ENCODE measurements at places on chromosomes 6 and 20. TPM values are rescaled to one million over a fixed set of nuclear protein-coding genes. Genes with fewer than 3 reads are reported as not detected.

OR12D3 gene
- not detected for polyA plus RNA-seq

ZNF184 gene
- polyA plus RNA-seq: 3.8 TPM

GPSM3 gene
- 6.8 TPM for polyA plus RNA-seq

NKAPL gene
- 3.5 TPM for polyA plus RNA-seq

WFDC10B gene
- polyA plus RNA-seq: not detected

TMEM244 gene
- not detected for polyA plus RNA-seq

ERVFRD-1 gene
- not detected for polyA plus RNA-seq

- H3K4me3 ChIP-seq: no peak overlapping the region
- no peaks in the 10 kb centered on the region for H3K36me3 ChIP-seq
- peaks cover 43% of the 10 kb centered on the region for H3K27me3 ChIP-seq
These were observed 215.8 kb upstream of the FOXA2 start for GRCh38 chr20:22800129-22800528.

- H3K36me3 ChIP-seq: no peaks in the 10 kb centered on the region
- H3K4me1 ChIP-seq: peaks cover 40% of the 10 kb centered on the region
- no peak for DNase-seq
- no peaks in the 10 kb centered on the region for H3K27me3 ChIP-seq
- no peak overlapping the region for H3K4me3 ChIP-seq
- no peak overlapping the region for H3K27ac ChIP-seq
These were observed 66.0 kb upstream of the BTBD3 start for GRCh38 chr20:11851646-11852045.

DNA sequence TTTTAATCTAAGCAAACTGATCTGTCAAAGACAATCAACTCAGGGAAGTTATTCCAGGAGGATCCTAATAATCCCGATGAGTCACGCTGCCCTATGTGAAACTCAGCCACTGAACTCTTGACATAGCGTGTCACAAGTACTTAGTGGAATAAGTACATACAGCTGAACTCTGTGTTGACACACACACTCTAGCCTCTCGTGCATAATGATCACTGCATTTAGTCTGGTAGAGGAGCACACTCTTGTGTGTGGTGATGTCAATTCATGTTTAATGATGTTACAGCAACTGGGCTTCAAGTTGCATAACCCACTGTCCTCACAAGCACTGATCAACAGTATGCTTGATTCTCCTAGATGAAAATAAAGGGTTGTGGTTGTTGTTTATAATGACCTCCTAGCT is 148.3 kb downstream of the HACE1 start:
- peak; percentile 61 for DNase-seq
- 0 out of 2 replicates have a peak, but pooled peaks cover 6% of the 10 kb centered on the region for H3K36me3 ChIP-seq
- no peak overlapping the region for H3K27ac ChIP-seq
- H3K4me3 ChIP-seq: no peak overlapping the region

- DNase-seq: peak; percentile 91
- H3K4me3 ChIP-seq: peak overlapping the region; percentile 19
- peak overlapping the region; percentile 95 for H3K27ac ChIP-seq
- H3K36me3 ChIP-seq: no peaks in the 10 kb centered on the region
These were observed 12.8 kb upstream of the SASH1 start for GRCh38 chr6:148329596-148330381.

DNA sequence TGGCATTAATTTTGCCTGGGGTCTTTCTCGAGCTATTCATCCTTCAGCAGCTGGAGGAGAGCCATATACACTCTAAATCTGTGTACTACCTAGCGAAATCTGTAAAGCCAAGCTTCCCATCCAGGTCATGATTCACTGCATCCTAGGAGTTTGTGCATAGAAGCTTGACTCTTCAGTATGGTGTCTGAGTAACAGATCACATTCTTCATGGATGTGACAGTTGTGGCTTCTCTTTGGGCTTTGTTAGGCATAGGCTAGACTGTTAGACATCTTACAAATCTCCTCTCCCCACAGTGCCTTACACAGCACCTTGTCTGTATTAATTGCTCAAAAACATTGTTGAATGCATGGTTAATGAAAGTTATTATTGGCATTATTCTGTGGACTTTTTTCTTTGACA is 177.0 kb downstream of the EYA4 start:
- no peak overlapping the region for H3K27ac ChIP-seq
- H3K27me3 ChIP-seq: 0 out of 2 replicates have a peak, but pooled peaks cover 9% of the 10 kb centered on the region
- no peak for DNase-seq
- H3K4me3 ChIP-seq: no peak overlapping the region
- no peaks in the 10 kb centered on the region for H3K4me1 ChIP-seq

GRCh38 chr6:87806635-87807034 is 104.6 kb upstream of the AKIRIN2 start:
- no peak overlapping the region for H3K4me3 ChIP-seq
- H3K4me1 ChIP-seq: peaks cover 17% of the 10 kb centered on the region
- no peaks in the 10 kb centered on the region for H3K27me3 ChIP-seq

- no peak overlapping the region for H3K4me3 ChIP-seq
- H3K4me1 ChIP-seq: peaks cover 21% of the 10 kb centered on the region
- no peaks in the 10 kb centered on the region for H3K36me3 ChIP-seq
- H3K27ac ChIP-seq: no peak overlapping the region
- H3K27me3 ChIP-seq: no peaks in the 10 kb centered on the region
These were observed 56.4 kb downstream of the RIPOR2 start for GRCh38 chr6:24879351-24879750.

DNA sequence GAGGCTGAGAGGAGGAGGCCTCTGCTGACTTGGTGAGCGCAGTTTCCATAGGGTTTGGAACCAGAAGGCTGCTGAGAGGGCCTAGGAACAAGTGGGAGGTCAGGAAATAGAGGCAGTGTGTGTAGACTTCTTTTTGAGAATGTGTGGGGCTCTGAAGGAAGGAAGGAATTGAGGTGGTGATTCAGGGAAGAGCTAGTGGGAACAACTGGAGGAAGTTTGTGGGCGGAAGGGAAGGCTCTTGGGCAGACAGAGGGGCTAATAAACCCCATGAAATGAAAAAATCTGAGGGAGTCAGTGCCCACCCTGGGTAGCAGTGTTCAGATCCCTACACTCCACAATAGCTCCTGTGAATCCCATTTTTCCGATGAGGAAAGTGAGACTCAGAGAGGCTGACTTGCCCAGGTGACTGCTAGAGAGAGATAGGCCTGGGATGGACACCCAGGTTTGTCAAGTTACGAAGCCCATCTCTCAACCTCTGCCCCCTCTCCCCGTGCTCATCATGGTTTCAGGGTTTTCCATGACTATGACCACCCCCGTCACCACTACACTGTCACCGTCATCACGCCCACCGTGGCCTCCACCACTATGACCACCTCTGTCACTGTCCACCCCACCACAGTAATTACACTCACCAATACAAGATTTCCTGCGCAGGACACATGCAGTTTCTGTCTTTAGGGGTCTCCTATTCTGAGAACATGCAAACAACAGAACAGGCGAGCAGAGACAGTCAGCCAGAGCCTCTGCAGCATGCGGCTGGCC is 106.4 kb downstream of the MRPL14 start:
- no peaks in the 10 kb centered on the region for H3K27me3 ChIP-seq
- DNase-seq: no peak
- H3K27ac ChIP-seq: no peak overlapping the region
- H3K4me1 ChIP-seq: peaks cover 22% of the 10 kb centered on the region
- H3K4me3 ChIP-seq: no peak overlapping the region

DNA sequence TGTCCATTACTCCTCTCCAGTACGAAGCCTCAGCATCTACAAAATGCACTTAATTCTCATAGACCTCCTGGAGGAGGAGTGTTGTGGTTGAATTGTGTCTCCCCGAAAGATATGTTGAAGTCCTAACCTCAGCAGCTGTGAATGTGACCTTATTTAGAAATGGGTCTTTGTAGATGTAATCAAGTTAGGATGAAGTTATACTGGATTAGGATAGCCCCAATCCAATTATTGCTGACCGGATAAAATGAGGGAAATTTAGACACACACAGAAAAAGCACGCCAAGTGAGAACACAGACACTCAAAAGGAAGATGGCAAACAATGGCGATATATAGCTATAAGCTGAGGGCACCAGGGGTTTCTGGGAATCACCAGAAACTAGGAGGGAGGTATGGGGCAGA is 64.2 kb upstream of the FAM184A start:
- no peak overlapping the region for H3K4me3 ChIP-seq
- peaks cover 19% of the 10 kb centered on the region for H3K4me1 ChIP-seq
- H3K27me3 ChIP-seq: no peaks in the 10 kb centered on the region
- H3K27ac ChIP-seq: no peak overlapping the region
- no peaks in the 10 kb centered on the region for H3K36me3 ChIP-seq

DNA sequence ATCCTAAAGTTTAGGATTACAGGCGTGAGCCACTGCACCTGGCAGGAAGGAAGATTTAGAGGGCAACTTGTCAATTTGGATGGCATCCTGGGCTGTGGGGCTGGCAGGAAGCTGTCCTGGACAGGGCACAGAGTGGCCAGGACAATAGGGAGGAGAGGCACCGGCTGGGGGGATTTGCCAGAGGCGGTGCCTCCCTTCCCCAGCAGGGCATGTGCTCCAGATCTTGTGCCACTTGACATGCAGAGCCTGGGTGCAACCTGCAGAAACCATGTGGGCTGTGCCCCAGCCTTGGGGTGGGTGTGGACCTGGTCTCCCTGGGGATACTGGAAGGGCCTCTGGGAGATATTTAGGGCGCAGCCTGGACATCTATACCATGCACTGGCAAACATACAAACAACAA is 58.6 kb upstream of the EEF1A1 start:
- no peaks in the 10 kb centered on the region for H3K27me3 ChIP-seq
- peak overlapping the region; percentile 58 for H3K4me3 ChIP-seq
- DNase-seq: no peak
- H3K27ac ChIP-seq: peak overlapping the region; percentile 99
- H3K4me1 ChIP-seq: peaks cover 27% of the 10 kb centered on the region

DNA sequence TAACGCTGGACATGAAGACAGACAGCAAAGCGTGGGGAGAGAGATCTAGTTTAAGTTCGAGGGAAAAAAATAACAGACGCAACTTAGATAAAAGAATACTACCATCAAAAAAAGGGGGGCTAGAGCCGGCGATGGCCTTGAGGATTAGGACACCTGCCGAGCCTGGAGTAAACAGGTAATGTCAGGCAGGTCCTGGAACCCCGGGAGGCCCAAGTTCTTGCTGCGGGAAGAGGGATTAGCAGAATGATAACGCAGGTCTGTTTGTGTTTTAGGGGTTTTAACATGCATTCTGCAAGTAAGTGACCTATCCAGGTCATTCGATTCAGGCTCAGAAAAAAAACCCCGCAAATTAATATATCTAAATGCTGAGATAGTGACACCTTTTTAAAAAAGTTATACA is 754 bp upstream of the TMEM170B start:
- H3K27me3 ChIP-seq: no peaks in the 10 kb centered on the region
- H3K27ac ChIP-seq: no peak overlapping the region
- H3K36me3 ChIP-seq: no peaks in the 10 kb centered on the region

GRCh38 chr20:33412484-33412838 is 11.1 kb upstream of the CDK5RAP1 start:
- no peak overlapping the region for H3K4me3 ChIP-seq
- H3K27me3 ChIP-seq: no peaks in the 10 kb centered on the region
- no peak overlapping the region for H3K27ac ChIP-seq
- H3K36me3 ChIP-seq: no peaks in the 10 kb centered on the region
- DNase-seq: no peak

DNA sequence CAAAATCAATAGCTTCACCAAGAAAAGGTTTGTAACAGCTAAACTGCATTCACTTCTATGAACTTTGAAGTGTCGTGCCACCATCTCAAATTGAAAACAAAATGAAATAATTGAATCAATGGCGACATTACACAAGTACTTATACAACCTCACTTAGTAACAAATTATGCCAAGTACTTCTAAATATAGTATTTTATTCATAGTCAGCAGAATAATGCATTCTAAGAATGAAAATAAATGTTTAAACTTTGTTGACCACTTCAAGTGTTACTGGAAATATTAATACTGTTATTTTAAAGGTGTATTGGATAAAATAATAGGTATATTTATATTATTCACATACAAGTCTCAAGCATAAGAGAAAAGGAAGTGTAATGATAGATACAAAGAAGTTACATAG is 280.1 kb upstream of the HTR1E start:
- H3K4me1 ChIP-seq: no peaks in the 10 kb centered on the region
- no peaks in the 10 kb centered on the region for H3K27me3 ChIP-seq
- DNase-seq: no peak
- H3K27ac ChIP-seq: no peak overlapping the region
- H3K4me3 ChIP-seq: no peak overlapping the region

DNA sequence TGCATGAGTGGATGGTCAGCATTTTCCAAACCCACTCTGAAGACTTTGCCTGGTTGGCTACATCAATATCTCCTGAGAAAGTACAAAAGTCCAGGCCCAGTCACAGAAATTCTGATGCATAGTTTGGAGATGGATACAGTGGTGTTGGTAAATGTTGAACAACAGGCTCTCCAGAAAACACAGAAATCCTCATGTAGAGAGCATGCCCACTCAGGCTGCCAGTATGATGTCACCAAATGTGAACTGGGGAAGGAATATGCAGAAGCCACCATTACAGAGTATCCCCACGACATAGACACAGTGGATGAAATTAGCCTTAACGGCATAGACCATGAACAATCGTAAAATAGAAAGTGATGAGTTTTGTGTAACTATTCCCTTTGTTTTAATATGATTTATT is 97.1 kb upstream of the NXT1 start:
- DNase-seq: no peak
- peaks cover 22% of the 10 kb centered on the region for H3K4me1 ChIP-seq
- H3K36me3 ChIP-seq: no peaks in the 10 kb centered on the region
- H3K4me3 ChIP-seq: no peak overlapping the region
- H3K27me3 ChIP-seq: no peaks in the 10 kb centered on the region

GRCh38 chr6:74731204-74731603 is 474.6 kb downstream of the COL12A1 start:
- peak; percentile 39 for DNase-seq
- H3K4me3 ChIP-seq: no peak overlapping the region
- no peaks in the 10 kb centered on the region for H3K36me3 ChIP-seq
- H3K27ac ChIP-seq: no peak overlapping the region

DNA sequence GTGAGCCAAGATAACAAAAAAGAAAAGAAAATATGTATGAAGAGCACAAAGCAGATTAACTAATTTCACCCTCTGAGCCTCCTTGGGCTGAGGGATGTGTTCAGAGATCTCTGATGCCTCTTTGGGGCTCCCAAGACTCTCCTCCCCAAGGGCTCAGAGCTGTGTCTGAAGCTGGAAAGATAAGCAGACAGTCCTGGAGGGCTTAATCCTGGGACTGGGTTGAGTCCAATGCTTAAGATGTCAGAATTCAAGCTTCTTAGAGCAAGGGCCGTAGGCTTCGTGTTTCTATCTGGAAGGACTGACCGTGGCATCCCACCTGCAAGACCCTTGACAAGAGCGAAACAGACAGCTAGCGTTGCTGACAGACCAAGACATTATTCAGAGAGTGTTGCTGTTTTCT is 229.0 kb downstream of the ZMYND8 start:
- DNase-seq: no peak
- no peak overlapping the region for H3K4me3 ChIP-seq
- no peaks in the 10 kb centered on the region for H3K27me3 ChIP-seq
- peaks cover 38% of the 10 kb centered on the region for H3K4me1 ChIP-seq
- H3K36me3 ChIP-seq: no peaks in the 10 kb centered on the region

- no peak overlapping the region for H3K4me3 ChIP-seq
- H3K4me1 ChIP-seq: peaks cover 19% of the 10 kb centered on the region
- no peaks in the 10 kb centered on the region for H3K36me3 ChIP-seq
- no peaks in the 10 kb centered on the region for H3K27me3 ChIP-seq
These were observed 719.1 kb downstream of the CD109 start for GRCh38 chr6:74415056-74415455.
